ENCODE measurements at places on chromosomes 4 and X. TPM values are rescaled to one million over a fixed set of nuclear protein-coding genes. Genes with fewer than 3 reads are reported as not detected.

MSMO1 gene
- 51.6 TPM for total RNA-seq

SH3D19 gene
- total RNA-seq: not detected

DNA sequence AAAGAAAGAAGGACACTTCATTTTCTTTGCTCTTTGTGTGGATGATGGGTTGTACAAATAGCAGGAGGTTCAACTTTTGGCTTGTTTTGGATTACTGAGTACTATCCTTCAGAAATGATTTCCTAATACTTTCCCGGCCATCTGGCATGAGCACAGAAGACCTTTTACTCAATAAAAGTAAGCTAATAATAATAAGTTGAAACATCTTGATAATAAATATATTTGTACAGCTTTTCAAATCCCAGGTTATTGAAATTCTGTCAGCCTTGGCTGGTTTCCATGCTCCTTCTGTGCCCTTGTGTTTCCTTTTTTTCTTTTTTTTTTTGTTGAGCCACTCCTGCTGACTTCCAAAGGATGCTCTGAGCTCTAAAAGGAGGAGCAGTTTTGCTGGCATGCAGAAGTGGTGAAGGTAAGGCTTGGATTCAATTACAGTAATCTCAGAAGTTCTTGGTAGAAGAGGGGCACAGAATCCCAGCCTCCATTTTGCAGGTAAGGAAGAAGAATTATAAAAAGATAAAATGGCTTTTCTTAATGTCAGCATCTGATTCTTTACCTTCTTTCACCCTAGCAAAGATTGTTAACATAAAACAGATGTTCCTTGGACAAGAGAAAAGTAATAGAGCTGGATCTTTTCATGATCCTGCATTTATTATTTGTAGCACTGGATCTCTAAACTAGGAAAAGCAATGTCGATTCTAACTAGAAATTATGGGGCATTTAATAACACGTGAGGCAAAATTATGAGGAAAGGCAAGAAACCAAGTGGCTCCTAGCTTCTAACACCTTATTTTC is 31.9 kb downstream of the REPS2 start:
- H3K36me3 ChIP-seq: no peaks in the 10 kb centered on the region
- DNase-seq: no peak
- H3K27ac ChIP-seq: no peak overlapping the region
- no peak overlapping the region for H3K4me3 ChIP-seq

GRCh38 chrX:66489339-66489738 is 149.5 kb downstream of the EDA2R start:
- H3K27ac ChIP-seq: no peak overlapping the region
- no peaks in the 10 kb centered on the region for H3K4me1 ChIP-seq
- no peak overlapping the region for H3K4me3 ChIP-seq
- no peaks in the 10 kb centered on the region for H3K27me3 ChIP-seq
- H3K36me3 ChIP-seq: no peaks in the 10 kb centered on the region

PDGFRA gene
- not detected for total RNA-seq

FRAS1 gene
- total RNA-seq: 0.08 TPM

DNA sequence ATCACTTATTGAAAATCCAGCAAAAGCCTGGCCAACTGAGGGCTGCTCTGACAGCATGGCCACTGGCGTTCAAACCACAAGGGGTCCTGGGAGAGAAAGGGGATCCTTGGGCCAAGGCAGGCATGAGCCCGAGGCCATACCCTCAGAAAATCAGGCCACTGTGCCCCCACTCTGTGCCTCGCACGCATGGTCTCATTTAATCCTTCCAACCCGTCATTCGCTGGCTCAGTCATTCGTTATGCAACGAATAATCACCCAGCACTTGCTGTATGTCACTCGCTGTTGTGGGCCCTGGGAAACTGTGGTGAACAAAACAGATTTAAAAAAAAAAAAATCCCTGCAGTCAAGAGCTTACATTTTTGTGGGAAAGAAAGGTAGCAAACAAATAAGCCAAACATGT is 112.7 kb downstream of the BCOR start:
- H3K27ac ChIP-seq: no peak overlapping the region
- DNase-seq: no peak
- H3K4me1 ChIP-seq: no peaks in the 10 kb centered on the region
- H3K27me3 ChIP-seq: peaks cover 2% of the 10 kb centered on the region

- H3K4me1 ChIP-seq: no peaks in the 10 kb centered on the region
- H3K36me3 ChIP-seq: no peaks in the 10 kb centered on the region
- H3K4me3 ChIP-seq: no peak overlapping the region
- H3K27me3 ChIP-seq: peaks cover 9% of the 10 kb centered on the region
- no peak for DNase-seq
Measured at GRCh38 chr4:7721984-7722551, 217.6 kb downstream of the AFAP1 start.

TRIM60 gene
- total RNA-seq: not detected

- H3K27me3 ChIP-seq: no peaks in the 10 kb centered on the region
- H3K27ac ChIP-seq: no peak overlapping the region
- no peaks in the 10 kb centered on the region for H3K4me1 ChIP-seq
- no peaks in the 10 kb centered on the region for H3K36me3 ChIP-seq
- no peak for DNase-seq
Measured at GRCh38 chr4:71368906-71369305, 30.1 kb downstream of the SLC4A4 start.

BMX gene
- not detected for total RNA-seq

CCDC120 gene
- 5.4 TPM for total RNA-seq

DNA sequence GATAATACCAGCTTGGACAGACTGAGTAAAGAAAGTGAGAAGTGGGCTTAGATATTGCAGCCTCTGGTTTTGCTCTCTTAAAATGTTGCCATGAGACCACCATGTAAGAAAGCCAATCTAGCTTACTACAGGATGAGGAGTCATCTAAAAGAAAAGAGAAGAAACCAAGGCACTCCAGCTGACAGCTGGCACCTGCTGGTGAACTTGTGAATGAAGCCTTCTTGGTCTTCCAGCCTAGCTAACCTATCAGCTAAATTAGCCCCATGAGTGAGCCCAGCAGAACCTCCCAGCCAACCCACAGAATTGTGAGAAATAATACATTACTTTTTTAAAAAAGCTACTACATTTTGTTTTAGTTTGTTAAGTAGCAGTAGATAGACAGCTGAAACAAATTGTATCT is 154.5 kb upstream of the QRFPR start:
- H3K36me3 ChIP-seq: no peaks in the 10 kb centered on the region
- no peak overlapping the region for H3K4me3 ChIP-seq
- no peaks in the 10 kb centered on the region for H3K27me3 ChIP-seq
- DNase-seq: no peak
- no peaks in the 10 kb centered on the region for H3K4me1 ChIP-seq

DNA sequence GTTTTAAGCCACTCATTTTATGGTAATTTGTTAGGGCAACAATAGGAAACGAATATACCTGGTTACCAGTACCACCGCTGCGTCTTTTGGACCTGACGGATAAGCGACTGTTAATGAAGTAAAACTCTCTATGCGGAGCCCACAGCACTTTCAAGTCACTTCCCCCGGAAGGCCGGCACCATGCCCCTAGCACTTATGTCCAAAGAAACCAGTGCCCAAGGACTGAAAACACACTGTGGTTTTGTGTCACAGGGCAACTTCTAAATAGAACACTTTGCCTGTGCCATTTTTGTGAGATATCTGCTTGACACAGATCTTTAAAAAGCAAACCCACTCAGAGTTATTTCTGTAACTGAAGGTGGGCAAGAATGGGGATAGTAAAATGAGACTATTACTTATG is 22.7 kb downstream of the SH3KBP1 start:
- no peaks in the 10 kb centered on the region for H3K27me3 ChIP-seq
- H3K4me1 ChIP-seq: peaks cover 65% of the 10 kb centered on the region

DNA sequence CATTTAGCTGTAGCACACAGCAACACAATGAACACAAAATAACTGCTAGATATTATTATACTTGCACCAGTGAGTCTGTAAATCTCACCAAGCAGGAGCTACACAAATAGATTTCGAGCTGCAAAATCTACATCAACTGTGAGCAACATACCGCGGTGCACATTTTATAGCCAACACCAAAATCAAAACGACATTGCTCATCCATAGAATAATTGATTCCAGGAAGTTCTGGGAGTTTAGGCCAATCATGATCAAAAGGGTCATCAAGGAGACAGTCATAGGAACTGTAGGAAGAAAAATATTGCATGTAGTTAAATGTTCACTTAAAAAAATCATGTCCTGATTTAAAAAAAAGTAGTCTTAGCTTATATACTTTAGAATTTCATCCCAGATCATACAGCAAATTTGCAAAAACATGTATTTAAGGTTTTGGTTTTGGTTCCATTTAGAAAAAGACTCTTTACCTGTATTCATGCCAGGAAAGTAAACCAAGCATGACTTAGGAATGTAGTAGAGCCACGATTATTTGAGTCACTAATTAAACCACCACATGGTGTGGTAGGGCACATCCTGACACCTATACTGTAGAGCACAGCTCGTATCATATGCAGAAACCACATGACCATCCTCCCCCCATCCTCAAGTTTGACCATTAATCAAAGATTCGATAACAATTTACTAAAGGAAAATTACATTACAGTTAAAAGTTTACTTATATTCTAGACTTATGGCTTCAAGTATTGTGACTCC is 250.4 kb downstream of the ADAMTS3 start:
- peaks cover 10% of the 10 kb centered on the region for H3K4me1 ChIP-seq
- H3K27ac ChIP-seq: no peak overlapping the region
- no peak overlapping the region for H3K4me3 ChIP-seq
- no peaks in the 10 kb centered on the region for H3K27me3 ChIP-seq
- no peak for DNase-seq

GC gene
- total RNA-seq: not detected

RPGR gene
- total RNA-seq: 5.0 TPM

NLGN3 gene
- total RNA-seq: 0.74 TPM

FANCB gene
- total RNA-seq: 12.8 TPM

- H3K4me1 ChIP-seq: peaks cover 24% of the 10 kb centered on the region
- peaks cover 82% of the 10 kb centered on the region for H3K27me3 ChIP-seq
- no peak within 1 kb of the TSS for H3K27ac ChIP-seq
Measured at GRCh38 chr4:80266253-80266901, at the start of gene FGF5. FGF5 (plus strand) TSS chr4:80266664; CDS start chr4:80266825, 161 bp downstream.

GAB3 gene
- total RNA-seq: 9.9 TPM
